Activated CD4-positive, CD25-positive, alpha-beta regulatory T cell treated with anti-CD3 and anti-CD28 coated beads, Interleukin-2, amount 50 U/mL, for 16 hours (primary cell): ENCODE measurements at places on chromosomes 12 and 14.

DNA sequence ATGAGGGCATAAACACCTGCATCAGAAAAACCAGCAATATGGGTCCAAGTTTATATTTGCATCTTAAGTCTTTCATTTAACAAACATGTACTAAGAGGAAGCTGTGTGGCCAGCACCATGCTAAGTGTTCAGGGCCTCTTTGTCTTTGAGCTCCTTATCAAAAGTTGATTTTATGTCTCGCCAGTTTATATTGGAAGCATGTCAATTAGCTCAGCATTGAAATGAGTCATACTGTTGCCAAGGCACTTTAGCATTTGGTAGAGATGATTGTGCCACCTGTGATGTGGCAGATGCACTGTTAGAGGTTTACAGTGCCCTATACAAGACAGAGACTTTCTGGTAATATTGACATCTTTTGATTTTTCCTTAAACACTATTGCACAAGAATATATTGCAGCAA, 68.5 kb downstream of the BHLHE41 start:
- no peak for DNase-seq

- DNase-seq: no peak
Observed at GRCh38 chr12:4392223-4392742, 12.8 kb upstream of the FGF23 start.

DNA sequence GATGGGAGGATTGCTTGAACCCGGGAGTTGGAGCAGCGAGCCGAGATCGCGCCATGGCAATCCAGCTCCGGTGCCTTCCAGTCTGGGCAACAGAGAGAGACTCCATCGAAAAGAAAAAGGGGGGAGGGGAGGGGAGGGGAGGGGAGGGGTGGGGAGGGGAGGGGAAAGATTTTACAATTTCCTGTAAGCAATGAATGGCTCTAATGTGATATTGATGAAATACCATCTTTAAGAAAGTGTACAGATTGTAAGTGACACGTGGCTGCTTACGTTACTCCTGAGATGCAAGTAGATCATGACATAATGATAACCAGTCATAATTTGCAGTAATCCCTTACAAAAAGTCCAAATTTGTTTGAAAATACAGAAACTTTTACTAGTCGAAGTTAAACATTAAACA, 1.4 kb downstream of the SLC25A21 start:
- DNase-seq: no peak

DNA sequence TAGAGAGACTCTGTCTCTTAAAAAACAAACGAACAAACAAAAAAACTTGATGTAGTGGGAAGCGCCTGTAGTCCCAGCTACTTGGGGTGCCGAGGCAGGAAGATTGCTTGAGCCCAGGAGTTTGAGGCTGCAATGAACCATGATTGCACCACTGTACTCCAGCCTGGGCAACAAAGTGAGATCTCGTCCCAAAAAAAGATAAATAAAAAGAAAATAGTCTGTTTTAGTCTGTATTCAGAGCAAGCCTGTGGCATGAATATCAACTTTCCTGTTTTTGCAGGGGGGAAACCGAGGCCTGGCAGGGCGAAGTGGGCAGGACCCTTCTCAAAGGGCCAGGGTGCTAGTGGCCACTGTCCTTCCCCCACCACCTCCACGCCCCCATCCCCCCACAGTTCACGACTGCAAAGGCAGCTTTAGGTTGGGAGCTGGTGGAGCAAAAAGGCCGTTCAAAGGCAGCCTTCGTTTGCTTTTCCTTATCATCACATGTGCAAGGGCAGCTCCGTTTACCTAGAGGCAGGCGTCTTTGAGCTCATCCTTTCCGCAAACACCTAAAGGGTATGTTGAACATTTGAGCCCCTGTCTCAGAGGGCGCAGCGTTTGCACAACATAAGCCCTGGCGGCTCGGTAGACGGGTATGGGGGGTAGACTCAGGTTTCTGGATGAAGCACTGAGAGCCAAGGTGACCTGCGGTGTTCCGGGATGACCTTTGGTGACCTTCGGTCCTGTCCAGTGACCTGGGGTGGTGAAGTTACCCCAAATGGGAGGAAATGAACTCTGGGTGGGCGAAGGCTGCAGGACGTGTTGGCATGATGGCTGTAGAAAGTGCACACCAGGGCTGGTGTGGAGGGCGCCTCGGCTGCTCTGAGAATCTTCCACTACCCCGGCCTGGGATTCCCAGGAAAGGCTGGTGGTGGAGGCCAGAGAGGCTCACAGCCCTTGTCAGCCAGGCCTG, 8.7 kb upstream of the MEG3 start:
- DNase-seq: no peak

DNA sequence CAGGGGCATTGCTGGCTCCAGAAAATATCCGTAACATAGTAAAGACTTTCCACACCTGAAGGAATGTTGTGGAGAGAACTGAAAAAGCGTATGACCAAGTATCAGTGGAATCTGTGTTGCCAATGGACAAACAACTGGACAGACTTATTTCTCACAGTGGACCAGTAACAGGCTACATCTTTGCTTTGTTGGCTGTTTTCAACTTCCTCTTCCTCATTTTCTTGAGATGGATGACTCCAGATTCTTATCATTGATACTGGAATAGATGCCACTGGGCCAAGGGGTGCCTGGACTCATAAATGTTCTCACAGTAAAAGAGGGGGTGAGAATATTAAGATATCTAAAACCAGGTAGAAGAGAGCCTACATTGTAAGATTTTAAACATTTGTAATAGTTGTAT, 6.4 kb downstream of the GAS2L3 start:
- no peak for DNase-seq

- no peak for DNase-seq
Observed at GRCh38 chr14:95315156-95315555, 4.6 kb downstream of the CLMN start.

GRCh38 chr14:68736471-68736871, 56.4 kb downstream of the ZFP36L1 start:
- no peak for DNase-seq

- DNase-seq: no peak
Observed at GRCh38 chr12:91139286-91139685, 28.0 kb upstream of the LUM start.

- peak; percentile 47 for DNase-seq
Observed at GRCh38 chr14:59576332-59577294, at the start of gene CCDC175. Gene CCDC175 (minus strand): TSS chr14:59576812. CDS start chr14:59576775, 37 bp downstream.

DNA sequence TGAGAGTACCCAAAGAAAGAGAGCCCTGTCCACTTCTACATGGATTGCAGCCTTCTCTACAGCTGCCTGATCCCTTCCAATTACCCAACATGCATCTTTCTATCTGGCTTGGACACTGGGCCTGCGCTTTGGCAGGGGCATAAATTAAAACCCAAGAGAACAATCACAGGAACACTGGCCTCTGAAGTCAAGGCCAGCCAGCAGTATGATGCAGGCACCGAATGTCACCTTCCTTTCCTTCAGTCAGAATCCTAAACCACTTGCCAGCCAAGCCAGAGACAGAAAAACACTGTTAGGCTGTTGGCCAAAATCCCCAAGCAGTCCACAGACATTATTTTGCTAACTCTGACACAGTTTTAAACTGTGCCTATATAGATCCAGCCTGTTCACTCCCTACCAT, 113.7 kb downstream of the DUSP6 start:
- no peak for DNase-seq

DNA sequence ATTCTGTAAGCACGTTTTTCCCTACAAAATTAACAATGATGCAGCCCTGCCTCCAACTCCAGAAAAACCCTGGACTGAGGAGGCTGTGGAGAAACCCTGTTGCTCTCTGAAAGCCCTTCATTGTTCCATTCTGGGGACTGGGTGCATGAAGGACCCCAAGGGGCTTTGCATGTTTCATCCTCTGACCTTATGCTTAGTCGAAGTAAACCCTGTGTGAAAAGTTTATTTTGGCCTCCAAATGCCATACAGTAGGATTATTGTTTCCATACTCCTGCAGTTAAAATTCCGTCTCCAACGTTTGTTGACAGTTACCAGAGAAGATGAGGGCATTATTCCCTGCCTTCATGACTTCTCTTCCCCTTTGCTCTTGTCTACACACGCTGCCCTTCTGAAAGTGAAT, 46.0 kb downstream of the CKB start:
- no peak for DNase-seq

DNA sequence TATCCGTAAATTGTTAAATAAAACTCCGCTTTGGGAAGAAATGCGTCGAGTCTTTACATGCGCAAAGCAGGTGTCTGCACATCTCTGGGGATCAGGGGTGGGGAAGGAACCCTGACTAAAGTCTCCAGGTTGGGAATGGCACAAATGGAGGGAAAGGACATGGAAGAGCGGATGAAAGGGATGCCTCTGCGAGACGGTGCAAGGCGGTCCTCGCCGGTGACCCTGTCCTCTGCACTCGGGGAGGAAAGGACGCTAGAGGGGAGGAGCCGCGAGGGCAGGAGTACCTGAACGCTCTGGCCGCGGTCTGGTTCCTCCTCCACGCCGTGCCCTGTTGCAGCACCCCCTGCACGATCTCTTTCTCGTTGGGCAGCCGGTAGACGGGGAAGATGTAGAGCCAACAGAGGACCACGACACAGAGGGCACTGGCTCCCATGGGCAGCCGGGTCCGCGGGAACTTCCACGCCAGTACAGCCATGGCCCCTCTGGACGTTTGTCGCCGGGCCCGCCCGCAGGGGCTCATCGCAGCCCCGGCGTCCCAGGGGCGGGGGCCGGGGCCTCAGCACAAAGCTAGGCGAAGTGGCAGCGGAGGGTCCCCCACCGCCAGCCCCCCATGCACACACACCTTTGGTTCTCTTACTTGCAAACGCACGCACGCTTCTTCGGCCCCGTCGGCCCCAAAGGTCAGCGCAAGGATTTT, 646 bp downstream of the ST8SIA1 start:
- no peak for DNase-seq

DNA sequence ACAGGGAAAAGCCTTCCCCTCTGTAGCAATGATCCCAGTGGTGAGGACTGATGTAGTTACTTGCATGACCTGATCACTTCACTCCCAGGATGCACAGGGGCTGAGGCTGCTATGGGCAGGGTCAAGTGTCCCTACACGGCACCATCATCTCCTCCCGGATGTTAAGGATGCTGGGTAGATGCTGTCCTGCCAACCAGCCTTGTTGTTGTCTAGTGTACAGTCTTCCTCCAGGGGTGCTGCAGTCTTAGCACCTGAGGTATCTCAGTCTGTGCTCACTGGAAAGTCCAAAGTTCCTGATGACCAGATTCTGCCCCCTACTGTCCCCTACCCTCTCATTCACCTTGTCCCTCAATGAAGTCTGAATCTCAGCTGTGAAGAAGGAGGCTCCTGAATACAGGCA, 20.1 kb downstream of the CPM start:
- DNase-seq: no peak

GRCh38 chr14:102574281-102575159, 17.9 kb upstream of the RCOR1 start:
- DNase-seq: no peak

GRCh38 chr12:116537101-116537904, 21.9 kb upstream of the MAP1LC3B2 start:
- DNase-seq: no peak

DNA sequence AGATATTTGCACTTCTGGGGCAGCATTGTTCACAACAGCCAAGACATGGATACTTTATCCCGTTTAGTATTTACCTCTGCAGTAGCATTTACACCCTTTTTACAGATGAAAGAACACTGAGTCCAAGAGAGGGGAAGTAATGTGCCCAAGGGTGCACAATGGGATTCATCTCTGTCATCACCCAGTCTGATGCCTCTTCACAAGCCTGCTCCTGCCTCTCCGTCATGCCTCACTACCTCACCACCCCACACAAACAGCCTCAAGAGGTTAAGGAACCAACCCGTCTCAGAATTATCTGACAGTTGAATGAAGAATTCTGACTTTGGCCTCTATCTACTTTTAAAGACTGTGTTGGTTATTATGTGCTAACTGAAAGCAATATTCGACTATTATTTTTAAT, 368.4 kb downstream of the ATP23 start:
- no peak for DNase-seq

DNA sequence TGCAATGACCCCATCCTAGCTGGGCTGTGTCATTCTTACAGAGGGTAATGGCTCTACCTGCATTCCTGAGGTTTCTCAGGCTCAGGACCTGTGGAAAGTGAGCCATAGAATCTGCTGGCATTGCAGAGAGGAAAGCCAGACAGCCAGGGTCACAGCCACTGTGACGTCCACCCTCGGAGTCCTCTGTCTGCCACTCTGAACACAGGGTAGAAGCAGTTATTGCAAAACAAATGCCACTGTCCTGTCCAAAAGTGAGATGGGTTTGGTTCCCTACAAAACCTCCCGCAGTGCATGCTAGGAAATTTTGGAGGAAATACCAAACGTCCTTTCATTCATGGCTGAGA, 37.8 kb downstream of the TNFAIP2 start:
- no peak for DNase-seq

- no peak for DNase-seq
Observed at GRCh38 chr12:100254876-100255275, 12.0 kb downstream of the DEPDC4 start.

- no peak for DNase-seq
Observed at GRCh38 chr12:13962699-13963098, 18.7 kb downstream of the GRIN2B start.

GRCh38 chr14:50826681-50827080, 4.3 kb downstream of the NIN start:
- no peak for DNase-seq
